ENCODE measurements at places on chromosomes 6 and 20.
A peak's percentile ranks its signal among the peaks of the same experiment; 100 is the strongest.

DNA sequence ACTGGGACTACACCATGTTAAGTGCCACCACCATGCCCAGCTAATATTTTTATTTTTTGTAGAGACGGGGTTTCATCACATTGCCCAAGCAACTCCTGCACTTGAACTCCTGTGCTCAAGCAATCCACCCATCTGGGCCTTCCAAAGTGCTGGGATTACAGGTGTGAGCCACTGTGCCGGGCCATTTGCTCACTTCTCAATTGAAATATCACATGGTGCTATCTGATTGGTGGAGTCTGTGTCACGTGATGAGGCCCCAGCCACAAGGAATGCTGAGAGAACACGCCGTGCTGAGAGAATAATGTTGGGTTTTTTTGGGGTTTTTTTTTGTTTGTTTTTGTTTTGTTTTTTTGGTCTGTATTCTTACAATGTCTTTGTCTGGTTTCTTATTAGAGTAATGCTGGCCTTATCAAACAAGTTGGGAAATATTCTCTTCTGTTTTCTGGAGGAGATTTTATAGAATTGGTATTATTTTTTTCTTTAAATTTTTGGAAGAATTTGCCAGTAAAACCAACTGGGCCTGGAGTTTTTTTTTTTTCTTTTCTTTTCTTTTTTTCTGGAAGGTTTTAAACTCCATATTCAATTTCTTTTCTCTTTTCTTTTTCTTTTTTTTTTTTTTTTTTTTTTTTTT lies 183.2 kb upstream of the KCNG1 start:
- no peak for DNase-seq

GRCh38 chr6:78875505-78875904 lies 8.2 kb downstream of the IRAK1BP1 start:
- no peak for DNase-seq

DNA sequence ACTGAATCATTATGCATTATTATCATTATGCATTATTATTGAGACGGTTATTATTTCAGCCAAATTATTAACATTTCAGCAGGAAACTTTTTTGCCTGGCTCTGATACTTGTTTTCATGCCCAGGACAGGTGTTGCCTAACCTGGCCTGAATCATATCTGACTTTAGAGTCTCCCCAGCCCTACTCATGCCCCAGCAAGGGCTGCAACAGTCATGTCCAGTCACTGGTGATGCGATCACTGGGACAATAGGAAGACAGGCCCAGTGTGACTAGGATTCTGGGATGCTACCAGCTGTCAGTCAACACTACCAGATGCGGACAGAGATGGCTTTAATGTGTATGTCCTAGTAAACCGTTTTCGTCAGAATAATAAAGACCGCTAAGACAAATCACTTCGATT lies 285.0 kb downstream of the KHDC1L start:
- DNase-seq = no peak

DNA sequence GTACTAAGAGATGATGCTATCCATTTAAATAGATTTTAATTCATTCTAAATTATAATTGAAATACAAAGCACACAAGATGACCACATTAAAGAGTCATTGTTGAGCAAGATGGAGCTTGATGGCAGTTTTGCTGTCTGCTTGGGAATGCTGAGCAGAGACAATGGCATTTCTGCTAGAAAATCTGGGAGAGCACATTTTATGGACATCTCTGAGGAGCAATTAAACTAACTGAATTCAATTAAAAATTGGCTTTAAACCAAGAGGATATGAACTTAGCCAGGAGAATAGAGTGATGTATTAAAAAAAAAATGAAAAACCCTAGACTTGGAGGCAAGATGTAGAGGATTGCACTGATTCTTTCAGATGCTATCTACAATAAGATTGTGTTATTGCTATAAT lies 19.1 kb upstream of the ADGRB3 start:
- DNase-seq = no peak

DNA sequence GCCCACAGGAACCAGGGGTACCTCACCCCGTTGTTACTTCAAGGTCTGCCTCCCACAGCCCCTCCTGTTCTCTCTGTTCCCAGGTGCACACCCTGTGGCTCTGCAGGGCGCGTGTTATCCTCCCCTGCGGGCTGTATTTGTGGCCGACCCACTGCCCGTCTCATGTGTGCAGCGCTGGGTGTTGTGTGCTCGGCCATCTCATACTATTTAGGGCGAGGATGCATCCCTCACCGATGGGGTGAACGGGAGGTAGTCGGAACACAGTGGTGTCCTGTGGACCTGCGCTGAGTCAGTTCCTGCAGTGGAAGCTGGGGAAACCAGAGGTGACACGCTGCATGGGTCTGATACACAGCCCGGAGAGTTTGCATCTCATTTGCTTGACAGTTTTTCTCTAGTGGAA lies 94.5 kb upstream of the SULF2 start:
- DNase-seq = no peak

DNA sequence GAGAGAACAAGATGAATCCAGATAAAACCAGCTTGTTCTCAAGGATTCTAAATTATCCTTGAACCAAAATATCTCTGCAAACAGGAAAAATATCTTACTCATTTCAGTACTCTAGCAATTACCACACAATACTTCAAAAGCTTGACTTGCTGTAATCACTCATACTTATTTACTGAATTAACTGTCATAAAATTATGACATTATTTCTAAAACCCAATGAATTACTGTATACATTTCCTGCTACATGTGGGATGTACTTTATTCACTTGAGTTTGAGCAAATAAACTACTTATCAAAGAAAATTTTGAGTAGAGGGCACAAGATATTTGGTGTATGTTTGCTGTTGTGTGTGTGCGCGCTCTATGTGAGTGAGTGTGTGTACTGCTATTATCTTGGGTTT lies 9.7 kb downstream of the EIF2S2 start:
- no peak for DNase-seq

DNA sequence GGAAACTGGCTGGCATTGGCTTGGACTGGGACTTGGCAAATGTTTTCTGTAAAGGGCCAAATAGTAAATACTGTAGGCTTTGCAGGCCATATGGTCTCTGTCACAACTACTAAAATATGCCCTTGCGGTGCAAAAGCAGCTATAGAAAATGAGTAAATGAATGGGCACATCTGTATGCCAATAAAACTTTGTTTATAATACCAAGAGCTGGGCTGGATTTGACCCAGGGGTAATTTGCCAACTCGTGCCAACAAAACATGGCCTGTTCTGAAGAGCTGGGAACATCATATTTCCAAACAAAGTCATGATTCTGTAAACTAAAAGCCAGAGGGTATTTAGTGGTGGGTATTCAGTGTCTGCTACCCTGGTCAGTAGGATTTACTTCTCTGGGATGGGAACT lies 320.1 kb upstream of the SOX4 start:
- DNase-seq = no peak

- DNase-seq = no peak
Observed at GRCh38 chr6:13365320-13365719, 37.0 kb upstream of the TBC1D7 start.

DNA sequence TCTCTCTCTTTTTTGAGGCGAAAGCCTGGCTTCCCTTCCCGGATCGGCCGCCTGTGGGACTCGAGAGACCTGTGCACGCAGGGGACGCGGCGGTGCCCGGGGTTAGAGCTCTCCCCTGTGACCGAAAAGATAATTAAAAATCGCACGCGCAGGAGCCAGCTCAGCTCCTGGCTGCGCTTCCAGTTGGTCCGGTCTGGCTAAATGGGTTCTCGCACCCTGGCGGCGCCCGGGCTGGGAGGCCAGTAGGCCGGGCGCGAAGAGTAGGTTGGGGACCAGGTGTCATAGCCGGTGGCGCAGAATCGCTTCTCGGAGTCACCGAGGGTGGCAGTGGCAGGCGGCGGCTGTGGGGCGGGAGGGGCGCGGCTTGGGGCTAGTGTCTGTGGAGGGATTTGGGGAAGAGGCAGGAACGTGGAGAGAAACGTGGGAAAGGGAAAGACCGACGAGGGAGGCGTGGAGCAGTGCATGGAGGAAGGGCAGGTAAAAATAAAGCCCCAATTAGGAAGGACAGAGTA lies 41.9 kb upstream of the SUPT3H start:
- peak; percentile 35 for DNase-seq

DNA sequence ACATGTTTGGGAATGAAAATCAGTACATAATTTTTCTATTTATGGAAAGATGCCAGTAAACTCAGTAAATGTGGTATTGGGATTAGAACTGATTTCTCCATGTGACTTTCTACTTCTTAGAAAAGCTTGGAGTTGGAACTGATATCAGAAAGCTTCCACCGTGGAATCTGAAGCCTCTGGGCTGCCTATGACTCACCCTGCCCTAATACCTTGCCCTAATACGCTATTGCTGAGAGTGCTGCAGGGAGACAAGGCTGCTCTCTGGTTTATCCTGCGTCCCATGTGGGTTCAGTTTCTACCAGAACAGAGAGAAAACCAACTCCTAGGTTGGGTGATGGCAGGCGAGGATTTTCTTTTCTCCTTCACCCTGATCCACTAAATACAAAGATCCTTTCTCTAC lies 3.3 kb upstream of the STMND1 start:
- DNase-seq = no peak

GRCh38 chr20:32460231-32460630 lies 102.1 kb downstream of the ASXL1 start:
- DNase-seq = no peak

- no peak for DNase-seq
Observed at GRCh38 chr20:59320854-59321647, 20.6 kb downstream of the EDN3 start.

GRCh38 chr6:69162811-69163210 lies 527.7 kb downstream of the ADGRB3 start:
- DNase-seq = no peak

DNA sequence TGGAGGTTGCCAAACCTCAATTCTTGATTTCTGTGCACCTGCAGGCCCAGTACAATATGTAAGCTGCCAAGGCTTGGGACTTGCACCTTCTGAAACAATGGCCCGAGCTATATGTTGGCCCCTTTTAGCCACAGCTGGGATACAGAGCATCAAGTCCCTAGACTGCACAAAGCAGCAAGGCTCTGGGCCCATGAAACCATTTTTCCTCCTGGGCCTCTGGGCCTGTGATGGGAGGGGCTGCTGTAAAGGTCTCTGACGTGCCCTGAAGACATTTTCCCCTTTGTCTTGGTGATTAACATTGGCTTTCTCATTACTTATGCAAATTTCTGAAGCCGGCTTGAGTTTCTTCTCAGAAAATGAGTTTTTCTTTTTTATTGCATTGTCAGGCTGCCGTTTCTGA lies 40.5 kb upstream of the SLC35F1 start:
- no peak for DNase-seq

- no peak for DNase-seq
Observed at GRCh38 chr20:61173961-61174725, 77.9 kb upstream of the CDH4 start.

DNA sequence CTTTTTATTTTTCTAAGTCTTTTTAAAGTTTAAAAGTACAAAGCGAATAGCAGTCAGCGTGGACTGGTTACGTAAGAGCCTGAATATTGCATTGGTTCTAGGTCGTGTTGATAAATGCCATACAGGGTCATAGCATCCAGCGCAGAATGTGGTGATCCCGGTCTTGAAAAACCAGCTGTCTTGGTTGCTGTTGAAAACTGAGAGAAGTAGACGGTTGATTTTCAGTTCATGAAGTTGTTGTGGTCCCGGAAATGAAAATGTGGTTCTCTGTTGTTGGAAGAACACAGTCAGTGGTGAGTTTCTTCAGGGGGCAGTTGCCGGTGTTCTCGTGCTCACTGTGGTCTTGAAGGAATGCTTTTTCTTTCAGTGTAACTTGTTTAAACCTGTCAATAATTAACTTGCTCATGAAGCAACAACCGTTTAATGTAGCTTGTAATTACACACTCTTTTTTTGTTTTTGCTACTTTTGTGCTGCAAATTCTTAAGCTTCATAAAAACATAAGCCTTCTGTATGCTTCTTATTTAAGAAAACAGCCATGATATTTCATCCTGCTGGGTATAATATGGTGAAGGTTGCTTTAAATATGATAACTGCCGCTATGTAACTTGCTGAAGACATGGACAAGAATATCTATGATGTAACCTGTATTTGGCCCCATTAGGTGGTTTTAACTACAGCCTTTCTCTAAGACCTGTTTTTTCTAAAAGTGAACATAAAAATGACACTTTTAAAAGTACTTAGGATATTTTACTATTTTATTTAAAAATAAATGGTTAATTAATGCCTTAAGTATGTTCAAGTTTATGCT lies 64.8 kb upstream of the KIF25 start:
- no peak for DNase-seq

DNA sequence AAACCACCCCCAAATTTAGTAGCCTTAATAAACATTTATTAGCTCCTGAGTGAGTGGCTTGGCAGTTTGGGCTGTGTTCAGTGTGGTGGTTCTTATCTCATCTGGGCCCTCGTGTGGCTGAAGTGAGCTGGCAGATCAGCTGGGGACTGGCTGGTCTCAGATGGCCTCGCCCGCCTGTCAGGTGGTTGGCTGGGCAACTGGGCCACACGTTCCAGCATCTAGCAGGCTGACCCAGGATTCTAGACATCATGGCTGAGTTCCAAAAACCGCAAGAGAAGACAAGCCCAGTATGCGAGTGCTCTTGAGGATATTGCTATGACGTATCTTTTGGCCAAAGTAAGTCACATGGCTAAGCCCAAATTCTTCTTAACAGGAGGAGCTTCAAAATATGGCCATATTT lies 28.9 kb downstream of the EIF2S2 start:
- no peak for DNase-seq

- no peak for DNase-seq
Observed at GRCh38 chr6:151149793-151150192, 90.0 kb upstream of the AKAP12 start.

GRCh38 chr6:113181164-113181563 lies 676.0 kb upstream of the MARCKS start:
- DNase-seq = no peak

- DNase-seq = no peak
Observed at GRCh38 chr20:57573242-57573641, 12.3 kb downstream of the PCK1 start.

- DNase-seq = no peak
Observed at GRCh38 chr6:3893917-3894316, 44.7 kb downstream of the FAM50B start.

DNA sequence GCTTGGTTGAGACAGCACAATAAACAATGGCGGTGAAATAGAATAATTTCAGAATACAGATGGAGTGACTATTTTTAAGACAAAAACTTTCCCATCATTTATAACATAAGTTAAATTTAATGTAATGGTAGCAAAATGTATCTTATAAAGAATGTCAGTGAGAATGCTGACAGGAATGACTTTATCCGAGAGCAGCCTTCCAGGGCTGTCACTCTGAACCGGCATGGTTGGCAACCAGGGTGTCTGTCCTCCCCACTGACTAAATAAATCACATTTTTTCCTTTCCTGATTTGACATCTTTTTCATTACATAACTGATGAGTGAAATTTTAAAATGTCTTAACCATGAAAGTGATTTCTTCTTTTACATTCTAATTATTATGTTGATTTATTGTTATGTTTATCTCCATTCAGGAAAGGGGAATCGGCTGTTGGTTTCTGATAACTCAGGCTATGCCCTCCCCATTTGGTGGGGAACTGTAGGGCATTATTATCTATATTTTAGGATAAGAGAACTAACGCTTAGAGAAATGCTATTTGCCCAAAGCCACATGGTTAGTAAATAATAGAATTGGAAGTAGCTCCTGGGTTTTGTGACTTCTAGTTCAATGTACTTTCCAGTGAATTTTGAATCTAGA lies 109.2 kb upstream of the OGFRL1 start:
- no peak for DNase-seq

- DNase-seq = no peak
Observed at GRCh38 chr6:151036869-151037680, 171.6 kb downstream of the MTHFD1L start.

- no peak for DNase-seq
Observed at GRCh38 chr6:70575899-70576495, 9.3 kb downstream of the SDHAF4 start.

- DNase-seq = no peak
Observed at GRCh38 chr6:129390900-129391299, 319.1 kb downstream of the ARHGAP18 start.

GRCh38 chr6:170297576-170298330 lies 6.9 kb upstream of the DLL1 start:
- no peak for DNase-seq
